ENCODE measurements at places on chromosomes 5 and 9. TPM values are rescaled to one million over a fixed set of nuclear protein-coding genes. Genes with fewer than 3 reads are reported as not detected.

Gene GTF2H2
- 11.0 TPM for total RNA-seq

Gene SLC24A2
- not detected for total RNA-seq

Gene LIFR
- 68.9 TPM for total RNA-seq

Gene GFI1B
- total RNA-seq = not detected
